ENCODE measurements at places on chromosomes 5 and 9.

DNA sequence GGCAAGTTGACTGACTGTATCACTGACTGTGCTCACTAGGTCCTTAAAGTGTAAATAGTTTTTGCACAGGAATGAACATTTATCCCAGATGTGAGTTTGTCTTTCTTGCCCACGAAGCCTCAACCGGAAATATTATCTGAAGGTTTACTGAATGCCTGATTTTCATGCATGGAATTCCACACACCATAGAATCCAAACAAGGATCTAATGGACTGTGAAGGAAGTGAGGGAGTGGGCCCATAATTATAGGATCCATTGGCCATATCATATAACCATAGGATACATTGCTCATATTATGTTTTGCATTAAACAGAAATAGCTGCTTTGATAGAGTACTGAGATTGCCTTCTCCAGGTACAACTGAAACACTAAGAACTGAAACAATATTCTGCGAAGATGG lies 1057.2 kb upstream of the EDIL3 start:
- no peak for DNase-seq

DNA sequence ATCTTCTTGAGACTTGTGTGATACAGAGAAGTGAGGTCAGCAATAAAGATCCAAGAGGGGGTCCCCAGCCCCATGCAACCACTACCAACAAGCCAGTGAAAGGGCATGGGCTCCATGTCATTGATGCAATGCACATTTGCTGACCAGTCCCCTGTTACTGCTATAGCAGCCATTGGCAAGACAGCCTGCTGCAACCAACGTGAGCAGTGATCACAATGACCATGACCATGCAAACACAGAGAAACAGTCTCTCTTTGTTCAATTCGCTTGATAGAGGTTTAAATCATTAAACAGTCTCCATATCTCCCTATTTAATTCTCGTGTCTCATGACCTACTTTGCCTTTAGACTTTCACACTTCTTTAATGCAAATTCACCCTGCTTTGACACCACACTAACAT lies 30.0 kb upstream of the FOXB2 start:
- no peak for DNase-seq

GRCh38 chr9:86978922-86979474 lies 31.7 kb upstream of the GAS1 start:
- DNase-seq, result no peak

DNA sequence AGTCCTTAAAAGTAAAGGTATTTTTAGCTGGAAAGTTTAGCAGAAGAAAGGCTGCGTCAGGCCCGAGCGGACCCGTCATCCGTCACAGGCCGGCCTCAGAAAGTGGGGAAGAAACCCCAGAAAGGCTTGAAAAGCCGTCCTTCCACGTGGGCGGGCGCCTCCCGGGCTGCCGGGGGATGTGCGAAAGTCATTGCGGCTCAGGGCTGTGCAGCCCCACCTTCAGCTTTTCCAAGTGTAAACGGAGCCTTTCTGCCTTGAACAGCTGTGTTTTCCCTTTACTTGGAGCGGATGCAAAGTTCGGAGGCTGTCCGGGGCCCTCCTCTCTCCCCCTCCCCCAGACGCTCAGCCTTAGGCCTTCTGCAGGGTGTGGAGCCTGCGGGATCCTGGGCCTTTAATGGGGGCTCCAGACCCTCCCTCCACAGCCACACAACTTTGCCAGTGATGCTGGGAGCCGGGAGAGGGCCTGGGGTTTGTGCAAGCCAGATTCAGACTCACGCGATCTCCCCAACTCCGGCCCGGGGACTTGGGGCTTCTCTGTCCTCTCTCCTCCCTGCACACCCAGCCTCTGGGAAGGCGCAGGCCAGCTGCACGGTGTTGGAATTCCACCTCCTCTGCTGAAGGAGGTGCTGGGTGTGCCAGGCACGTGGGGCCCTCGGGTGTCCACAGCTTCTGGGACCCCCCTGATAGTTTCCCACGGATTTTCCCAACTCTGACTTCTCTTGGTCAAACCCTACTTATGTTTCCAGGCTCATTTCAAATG lies 95.5 kb upstream of the RAPGEF1 start:
- DNase-seq, result no peak

GRCh38 chr5:114565871-114566270 lies 204.0 kb downstream of the KCNN2 start:
- DNase-seq, result no peak

DNA sequence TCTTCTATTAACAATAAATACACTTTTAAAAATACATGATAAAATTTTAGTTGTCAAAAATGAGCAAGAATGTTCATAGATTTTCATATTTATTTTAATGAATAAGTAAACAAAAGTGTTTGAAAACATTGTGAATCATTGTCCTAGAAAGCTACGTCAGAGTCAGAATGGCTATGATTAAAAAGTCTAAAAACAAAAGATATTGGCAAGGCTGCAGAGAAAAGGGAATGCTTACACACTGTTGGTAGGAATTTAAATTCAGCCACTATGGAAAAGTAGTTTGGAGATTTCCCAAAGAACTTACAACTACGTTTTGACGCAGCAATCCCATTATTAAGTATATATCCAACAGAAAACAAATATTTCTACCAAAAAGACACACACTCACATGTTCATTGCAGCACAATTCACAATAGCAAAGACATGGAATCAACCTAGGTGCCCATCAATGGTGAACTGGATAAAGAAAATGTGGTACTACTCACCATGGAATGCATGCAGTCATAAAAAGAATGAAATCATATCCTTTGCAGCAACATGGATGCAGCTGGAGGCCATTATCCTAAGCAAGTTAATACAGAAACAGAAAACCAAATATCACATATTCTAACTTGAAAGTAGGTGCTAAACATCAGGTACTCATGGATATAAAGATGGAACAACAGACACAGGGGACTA lies 49.2 kb upstream of the FBXL17 start:
- DNase-seq, result no peak

GRCh38 chr5:122849771-122850170 lies 4.4 kb downstream of the SNX24 start:
- no peak for DNase-seq

- DNase-seq, result no peak
Measured at GRCh38 chr5:620152-620551, 8.0 kb downstream of the CEP72 start.

- DNase-seq, result no peak
Measured at GRCh38 chr9:134560654-134561053, 80.9 kb upstream of the COL5A1 start.

DNA sequence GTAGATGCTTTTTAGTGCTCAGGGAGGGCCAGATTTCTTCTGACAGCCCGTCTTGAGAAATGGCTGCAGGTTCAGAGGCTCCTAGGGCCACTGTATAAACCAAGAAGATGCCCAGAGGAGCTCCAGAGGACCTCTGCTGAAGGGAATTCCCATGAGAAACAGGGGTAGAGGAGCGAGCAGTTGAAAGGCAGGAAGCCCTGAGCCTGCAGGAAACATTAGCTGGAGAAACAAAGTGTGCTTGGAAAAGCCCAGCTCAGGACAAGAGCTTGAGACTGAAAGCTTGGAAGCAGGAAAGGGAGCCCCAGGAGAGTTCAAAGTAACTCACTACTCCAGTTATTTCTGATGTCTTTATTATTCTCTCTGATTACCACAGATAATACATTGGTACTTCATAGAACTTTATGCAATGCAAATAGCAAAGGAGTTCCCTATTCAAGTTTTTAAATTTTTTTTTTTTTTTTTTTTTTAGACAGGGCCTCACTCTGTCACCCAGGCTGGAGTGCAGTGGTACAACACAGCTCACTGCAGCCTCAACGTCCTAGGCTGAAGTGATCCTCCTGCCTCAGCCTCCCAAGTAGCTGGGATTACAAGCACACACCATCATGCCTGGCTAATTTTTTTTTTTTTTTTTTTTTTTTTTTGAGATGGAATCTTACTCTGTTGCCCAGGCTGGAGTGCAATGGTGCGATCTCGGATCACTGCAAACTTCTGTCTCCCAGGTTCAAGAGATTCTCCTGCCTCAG lies 16.5 kb downstream of the HBEGF start:
- DNase-seq, result no peak

DNA sequence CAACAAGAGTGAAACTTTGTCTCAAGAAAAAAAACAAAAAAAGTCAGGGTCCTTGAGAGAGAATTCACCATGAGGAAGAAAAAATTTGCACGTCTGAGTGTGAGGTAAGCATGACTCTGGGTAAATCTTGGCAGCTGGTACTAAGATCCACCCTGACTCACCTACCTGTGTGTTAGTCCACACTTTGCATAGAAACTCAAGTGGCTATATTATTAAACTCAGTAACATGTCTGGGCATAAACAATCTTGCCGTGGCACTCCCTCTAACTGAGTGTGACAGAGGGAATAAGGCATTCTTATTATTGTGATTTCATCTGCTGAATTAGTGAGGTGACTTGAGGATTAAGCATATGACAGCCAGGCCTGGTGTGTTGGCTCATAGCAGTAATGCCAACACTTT lies 259.4 kb upstream of the VLDLR start:
- no peak for DNase-seq

DNA sequence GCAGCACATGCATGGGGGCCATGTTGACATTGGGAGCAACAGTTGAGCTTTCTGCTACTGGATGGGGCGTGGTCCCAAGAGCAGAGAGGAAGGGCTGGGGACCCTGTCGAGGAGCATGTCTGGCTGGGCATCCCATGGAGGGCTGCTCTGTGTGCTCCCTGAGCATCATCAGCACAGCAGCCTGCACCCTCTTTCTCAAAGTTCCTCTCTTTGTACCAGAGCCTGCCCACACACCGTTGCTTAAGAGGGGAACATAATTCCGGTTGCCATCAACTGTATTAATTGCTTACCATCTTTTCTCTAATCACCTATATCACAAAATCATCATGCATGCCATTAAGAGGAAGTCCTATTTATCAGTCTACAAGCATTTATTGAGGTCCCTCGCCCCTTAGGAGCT lies 55.2 kb upstream of the DIRAS2 start:
- DNase-seq, result no peak

DNA sequence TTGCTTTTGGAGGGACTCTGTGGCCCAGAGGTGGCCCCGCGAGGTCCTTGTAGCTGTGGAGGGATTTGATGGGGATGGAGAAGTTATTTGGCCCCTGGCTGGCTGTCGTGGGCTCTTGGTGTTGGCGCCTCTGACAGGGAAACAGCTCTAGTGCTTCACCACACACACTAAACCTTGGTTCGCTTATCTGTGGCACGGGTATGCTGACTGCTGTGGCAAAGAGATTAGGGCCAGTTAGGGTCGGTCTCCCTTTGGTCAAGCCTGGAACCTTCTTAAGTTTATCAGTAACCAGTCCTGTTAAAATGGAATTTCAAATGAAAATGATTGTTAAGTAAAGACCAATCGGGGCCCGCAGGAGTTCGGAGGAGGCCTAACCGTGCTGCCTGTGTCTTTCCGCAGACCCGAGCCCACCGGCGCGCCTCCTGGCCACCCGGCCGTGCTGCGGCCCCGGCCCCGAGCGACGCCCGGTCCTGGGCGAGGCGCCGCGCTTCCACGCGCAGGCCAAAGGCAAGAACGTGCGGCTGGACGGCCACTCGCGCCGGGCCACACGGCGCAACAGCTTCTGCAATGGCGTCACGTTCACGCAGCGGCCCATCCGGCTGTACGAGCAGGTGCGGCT lies 28.4 kb downstream of the NEURL1B start:
- no peak for DNase-seq

DNA sequence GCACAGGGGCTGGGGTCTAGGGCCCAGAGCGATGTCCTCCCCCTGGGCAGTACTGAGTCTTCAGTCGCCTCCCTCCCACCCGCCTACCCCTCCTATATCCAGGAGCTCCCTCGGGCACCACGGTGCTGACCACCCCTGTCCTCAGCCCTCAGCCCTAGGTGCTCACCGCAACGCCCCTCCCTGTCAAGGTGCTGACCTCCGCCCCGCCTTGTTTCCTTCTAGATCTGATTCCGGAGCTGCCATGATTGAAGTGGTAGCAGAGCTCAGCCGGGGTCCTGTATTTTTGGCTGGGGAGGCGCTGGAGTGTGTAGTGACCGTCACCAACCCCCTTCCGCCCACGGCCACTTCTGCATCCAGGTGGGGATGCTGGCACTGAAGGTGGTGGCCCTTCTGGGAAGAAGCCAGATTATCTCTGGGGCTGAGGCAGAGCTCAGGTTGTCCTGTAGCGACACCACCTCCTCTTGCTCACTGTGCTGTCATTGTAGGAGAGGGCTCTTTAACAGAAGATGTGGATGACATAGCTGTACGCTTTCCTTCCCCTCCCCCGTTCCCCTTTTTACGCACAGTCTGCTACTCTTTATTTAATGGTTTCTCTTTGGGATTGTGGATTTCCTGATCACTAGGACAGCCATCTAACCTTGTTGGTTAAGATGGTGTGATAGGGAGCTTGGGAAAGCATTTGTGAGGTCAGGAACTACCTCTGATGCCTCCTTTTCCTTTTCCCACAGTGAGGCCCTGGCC lies 598 bp downstream of the RGP1 start:
- DNase-seq, result no peak

- no peak for DNase-seq
Measured at GRCh38 chr5:96718635-96719077, 56.5 kb downstream of the CAST start.

DNA sequence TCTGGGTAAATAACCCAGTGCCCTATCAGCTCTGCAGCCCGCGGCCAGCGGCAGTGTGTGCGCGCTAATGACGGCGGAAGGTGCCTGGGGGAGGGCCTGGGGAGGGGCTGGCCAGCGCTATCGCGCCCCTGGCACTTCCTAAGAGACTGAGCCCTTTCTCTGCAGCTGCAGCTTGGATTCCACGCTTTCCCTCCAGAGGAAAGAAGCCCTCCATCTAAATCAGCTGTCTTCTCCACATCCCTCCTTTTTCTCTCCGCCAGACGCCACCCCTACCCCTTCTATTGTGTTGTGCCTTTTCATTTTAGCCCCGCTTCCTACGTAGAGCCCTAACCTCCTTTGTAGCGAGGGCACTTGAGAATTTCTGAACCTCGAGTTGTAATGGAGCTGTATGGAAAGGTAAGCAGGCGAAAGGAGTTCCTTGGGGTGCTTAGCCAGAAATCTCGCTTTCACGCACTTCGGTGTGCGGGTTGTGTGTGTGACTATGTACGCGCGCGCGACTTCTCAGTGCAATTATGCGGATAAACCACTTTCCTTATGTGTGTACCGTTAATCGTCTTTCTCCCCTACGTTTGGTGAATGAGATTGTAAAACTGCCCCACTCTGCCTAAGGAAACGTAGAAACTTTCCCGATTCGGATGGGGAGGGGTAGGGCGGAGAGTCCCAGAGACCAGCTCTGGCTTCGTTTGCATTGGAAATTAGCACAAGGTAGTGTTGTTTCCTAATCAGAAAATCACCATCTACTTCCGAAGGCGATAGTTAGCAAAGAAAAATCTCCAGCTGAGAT lies 664 bp upstream of the RAB3C start:
- DNase-seq, result no peak

- DNase-seq, result no peak
Measured at GRCh38 chr9:37543468-37543867, 32.7 kb downstream of the FBXO10 start.

Data from bone marrow (tissue), 2 donors.